ENCODE measurements at places on chromosomes 11 and 22.

- DNase-seq = no peak
Measured at GRCh38 chr22:44740307-44740706, 12.1 kb upstream of the ARHGAP8 start.

DNA sequence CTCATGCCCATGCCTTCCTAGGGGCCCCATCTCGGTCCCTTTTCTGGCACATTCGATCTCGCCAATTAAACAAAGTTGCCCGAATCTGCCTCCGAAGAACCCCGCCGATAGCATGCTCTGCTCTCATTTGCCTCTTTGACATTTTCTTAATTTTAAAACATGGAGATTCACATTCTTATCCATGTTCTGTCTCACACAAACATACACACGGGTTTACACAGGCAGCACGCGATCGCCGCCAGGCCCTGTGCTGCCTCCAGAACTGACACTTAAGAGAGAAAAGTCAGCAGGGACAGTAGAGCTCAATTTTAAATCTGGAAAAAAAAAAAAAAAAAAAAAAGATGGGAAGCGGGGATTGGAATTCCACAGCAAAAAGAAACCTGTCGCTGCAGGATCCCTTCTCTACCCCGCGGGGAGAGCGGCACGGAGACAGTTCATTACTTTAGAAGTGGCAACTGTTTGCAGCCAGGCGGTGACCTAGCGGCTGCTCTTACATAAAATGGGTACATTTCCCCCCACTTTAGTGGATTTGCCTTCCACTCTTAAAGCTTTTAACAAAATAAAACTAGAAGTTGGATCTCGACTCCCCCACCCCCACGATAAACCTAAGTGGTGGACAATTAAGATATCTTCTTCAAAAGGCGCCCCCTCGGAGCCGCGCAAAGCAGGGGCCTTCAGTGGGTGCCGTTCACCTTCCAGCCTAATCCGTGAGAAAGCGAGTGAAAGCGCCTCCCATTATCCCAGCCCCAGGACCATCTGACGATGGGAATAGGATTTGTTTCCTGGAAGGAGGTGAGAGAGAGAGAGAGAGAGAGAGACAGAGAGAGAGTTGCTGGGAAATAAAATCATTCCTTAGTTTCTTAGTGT is 13.7 kb downstream of the PAX6 start:
- DNase-seq = no peak

GRCh38 chr11:11621573-11622339 is at the start of gene GALNT18:
GALNT18 (minus strand) TSS chr11:11622005.
- peak; percentile 16 for DNase-seq

GRCh38 chr11:128498721-128499245 is 88.6 kb downstream of the ETS1 start:
- no peak for DNase-seq

GRCh38 chr11:73291781-73292524 is 16.1 kb upstream of the ARHGEF17 start:
- no peak for DNase-seq

DNA sequence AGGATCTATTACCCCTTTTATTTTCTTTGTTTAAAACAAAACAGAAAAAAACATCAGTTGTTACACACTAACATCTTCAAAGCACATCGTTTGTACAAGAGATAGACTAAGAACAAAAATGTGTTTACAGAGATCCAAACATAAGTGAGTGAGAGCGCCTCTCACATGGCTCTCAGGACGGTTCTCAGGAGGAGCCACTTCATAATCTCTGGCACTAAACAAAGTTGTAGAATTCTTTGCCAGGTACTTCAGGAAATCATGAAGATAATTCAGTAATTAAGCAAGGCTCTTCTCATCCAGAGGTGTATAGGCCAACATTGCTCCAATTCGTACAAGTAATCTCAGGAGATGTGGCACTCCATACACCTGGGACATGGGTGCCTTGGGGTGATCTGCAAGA is 29.8 kb downstream of the PDE3B start:
- DNase-seq = no peak

DNA sequence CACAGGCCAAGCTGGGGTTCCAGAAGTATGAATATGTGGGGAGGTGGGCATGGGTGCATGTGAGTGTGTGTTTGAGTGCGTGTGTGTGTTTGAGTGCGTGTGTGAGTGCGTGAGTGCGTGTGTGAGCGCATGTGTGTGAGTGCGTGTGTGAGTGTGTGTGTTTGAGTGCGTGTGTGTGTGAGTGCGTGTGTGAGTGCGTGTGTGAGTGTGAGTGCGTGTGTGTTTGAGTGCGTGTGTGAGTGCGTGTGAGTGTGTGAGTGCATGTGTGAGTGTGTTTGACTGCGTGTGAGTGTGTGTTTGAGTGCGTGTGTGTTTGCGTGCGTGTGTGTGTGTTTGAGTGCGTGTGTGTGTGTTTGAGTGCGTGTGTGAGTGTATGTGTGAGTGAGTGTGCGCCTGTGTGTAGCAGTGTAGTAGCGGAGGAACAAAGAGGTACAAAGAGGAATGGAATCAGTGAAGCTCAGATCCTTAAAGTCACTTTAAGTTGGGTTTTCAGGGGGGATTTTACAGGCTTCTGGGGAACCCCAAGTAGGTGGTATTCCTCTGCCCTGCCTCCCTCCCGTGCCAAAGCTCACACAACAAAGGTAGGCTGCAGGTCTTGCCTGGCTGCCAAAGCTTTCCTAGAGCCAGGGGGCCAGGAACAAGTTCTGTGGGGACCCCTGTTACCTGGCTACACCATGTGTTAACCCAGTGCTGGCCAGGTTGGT is 137.1 kb downstream of the KIRREL3 start:
- DNase-seq = no peak

DNA sequence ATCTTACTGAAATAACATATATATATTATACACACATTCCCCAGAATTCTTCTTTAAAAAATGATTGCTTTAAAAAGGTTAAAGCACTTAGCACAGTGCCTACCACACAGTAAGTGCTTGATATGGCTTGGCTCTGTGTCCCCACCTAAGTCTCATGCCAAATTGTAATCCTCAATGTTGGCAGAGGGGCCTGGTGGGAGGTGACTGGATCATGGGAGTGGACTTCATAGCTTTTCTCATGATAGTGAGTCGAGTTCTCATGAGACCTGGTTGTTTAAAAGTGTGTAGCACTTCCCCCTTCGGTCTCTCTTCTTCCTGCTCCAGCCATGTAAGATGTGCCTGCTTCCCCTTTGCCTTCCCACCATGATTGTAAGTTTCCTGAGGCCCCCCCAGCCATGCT is 6.2 kb downstream of the CRYAB start:
- DNase-seq = no peak

- peak; percentile 93 for DNase-seq
Measured at GRCh38 chr22:23786752-23787599, at the start of gene SMARCB1. SMARCB1 (plus strand) TSS chr22:23786966; CDS start chr22:23787170, 204 bp downstream.

DNA sequence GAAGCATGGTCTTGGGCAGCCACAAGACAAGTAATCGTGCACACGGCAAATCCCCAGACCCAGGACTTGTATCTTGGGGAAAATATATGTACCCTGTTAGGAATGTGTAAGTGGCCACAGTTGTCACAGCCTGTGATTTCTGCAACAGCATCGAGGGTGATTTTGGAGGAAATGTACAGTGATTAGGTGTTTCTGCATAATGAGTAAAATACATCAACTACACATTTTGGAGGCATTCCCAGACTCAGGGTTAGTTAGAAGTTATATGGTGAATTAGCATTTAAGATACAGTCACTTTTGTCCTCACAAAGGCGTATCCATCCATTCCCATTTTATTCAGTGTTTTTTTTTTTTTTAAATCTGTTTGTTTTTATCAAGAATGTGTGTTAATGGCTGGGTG is 28.4 kb downstream of the SUSD2 start:
- DNase-seq = no peak

- peak; percentile 59 for DNase-seq
Measured at GRCh38 chr22:37686002-37686982, at the start of gene NOL12. NOL12 (plus strand) TSS chr22:37686343; CDS start chr22:37686393, 50 bp downstream.

DNA sequence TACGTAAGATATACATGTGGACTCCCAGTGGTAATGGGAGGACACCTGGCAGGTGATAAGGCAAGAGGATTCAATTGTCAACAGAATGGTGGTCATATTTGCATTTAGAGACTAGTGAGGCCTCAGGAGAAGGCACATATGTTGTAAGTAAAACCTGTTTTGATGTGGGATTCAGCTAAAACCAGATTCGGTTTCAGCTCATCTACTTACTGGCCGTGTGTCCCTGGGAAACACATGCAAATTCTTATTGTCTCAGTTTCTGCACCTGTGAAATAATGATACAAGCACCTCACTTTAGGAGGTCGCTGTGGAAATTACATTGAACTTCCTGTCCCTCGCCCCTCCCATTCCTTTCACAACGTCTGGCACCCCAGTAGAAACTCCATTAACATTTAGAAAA is 78.9 kb upstream of the FIBIN start:
- DNase-seq = no peak

DNA sequence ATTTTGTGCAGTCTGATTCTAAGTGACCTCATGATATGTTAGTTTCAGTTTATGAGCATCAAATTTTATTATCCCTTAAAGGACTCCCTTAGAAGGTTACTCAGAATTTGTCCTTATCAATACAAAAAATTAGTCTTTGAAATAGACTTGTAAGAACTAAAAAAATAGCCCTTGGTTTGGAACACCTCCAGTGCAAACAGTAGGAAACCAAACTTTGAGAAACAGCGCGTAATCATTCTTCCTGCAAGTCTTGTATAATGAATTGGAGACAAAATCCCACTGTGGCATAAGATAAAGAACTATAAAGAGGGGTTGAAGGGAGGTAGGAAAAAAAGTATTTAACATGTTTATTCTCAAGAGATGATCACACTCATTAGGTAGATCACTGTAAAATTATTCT is 10.8 kb upstream of the MSANTD4 start:
- DNase-seq = no peak

DNA sequence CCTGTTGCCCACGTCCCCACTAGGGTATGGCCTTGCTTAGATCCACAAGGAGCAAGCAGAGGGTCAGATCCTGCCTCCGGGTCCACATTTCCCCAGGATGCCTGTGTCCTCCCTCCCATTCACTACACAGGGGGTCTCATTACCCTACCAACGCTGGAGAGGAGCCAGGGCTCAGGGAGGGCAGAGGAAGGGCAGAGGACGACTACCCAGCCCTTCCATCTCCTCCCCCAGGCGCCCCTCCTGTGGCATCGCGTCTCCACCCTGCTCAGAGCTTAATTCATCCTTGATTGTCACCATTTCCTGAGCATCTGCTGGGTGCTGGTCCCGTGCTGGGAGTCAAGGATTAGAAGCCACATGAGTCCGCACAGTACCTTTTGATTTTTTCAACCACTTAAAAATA is 5.0 kb downstream of the NFAM1 start:
- DNase-seq = no peak

DNA sequence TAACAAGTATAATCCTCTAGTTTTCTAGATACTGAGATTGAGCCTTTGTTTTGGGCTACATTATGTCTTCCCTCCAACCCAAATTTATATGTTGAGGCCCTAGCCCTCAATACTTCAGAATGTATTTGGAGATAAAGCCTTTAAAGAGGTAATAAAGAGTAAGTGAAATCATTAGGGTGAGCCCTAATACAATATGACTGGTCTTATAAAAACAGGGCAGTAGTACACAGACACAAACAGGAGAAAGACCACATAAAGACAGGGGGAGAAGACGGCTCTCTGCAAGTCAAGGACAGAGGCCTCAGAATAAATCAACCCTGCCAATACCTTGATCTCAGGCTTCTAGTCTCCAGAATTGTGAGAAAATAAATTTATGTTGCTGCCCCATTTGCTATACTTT is 6.3 kb downstream of the OR10V1 start:
- DNase-seq = no peak

- no peak for DNase-seq
Measured at GRCh38 chr22:28397306-28397705, 282.3 kb downstream of the TTC28 start.

DNA sequence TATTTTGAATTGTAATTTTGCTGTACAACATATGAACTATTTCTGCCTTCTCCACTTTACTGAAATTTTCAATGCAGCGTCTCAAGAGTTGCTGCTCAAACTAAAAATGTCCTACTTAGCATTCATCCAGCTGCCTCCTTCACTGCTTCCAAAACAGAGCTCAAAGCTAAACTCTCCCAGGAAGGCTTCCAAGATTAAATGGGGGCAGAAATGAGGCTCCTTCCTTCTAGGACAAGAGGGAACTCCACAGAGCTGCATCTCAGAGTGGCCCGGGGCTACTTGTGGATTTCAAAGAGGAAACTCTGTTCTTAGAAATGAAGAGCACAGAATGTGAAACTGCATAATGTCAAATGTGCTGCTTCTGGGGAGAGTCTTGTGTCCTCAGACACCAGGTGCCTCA is 295.9 kb upstream of the NCAM1 start:
- DNase-seq = no peak

DNA sequence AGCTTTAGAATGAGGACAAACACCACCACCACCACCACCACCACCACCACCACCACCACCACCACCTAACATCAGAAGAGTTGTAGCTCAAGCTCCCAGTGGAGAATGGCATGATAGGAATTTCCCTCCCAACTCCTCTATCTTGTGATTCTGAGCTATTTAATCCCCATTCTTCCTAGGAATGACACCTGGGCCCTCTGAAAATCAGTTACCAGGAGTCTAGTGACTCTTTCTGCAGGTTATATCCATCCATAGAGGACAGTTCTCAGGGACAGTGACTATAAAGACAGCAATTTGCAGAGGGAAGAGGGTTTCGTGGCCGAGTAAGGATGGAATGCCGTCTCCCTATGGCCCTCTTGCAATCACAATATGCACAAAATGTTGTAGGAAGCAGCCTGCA is 27.8 kb downstream of the MYH9 start:
- no peak for DNase-seq

- DNase-seq = peak; percentile 34
Measured at GRCh38 chr22:37472418-37473006, 13.7 kb downstream of the MFNG start.

DNA sequence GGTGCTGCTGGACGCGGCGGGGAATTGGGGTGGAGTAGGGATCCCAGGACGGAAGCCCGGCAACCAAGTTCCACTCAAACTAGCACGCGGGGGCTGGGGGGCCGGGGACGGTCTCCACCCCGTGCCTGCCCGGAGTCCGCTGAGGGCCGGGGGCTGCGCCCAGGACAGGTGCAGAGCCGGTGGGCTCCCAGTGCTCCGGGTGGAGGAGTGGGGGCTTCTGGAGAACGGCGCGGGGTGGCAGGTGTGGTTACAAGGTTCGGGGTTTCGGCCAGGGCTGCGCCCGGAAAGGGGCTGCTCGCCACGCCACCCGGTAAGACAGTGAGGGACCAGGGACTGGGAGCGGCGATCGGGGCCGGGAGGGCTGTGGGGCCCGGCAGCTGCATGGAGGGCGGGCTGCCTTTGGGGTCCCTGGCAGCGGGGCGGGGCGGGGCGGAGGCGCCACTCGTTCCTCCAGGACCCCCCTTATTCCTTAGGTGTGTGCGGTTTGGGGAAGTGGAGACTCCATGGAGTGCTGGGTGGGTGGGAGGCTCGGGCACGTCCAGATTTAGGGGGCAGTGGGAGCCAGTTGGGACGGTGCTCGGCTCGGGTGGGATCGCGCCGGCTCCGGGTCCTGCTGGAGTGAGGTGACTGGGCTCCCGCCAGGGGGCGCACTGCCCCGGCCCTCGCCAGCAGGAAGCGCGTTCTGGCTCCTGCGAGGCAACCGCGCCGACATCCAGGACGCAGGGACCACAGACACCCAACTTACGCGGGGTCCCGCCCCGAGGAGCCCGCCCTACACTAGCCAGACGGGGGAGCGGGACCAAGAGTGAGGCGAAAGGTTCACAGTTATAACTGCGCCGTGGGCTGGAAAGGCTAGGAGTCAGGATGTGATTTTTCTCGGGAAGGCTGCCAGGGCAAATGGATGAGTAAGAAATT is 868 bp downstream of the TSPAN18 start:
- peak; percentile 70 for DNase-seq

Data from activated T-cell treated with anti-CD3 and anti-CD28 coated beads for 1 hour (primary cell).